ENCODE measurements at places on chromosomes 1 and 21.
A peak's percentile ranks its signal among the peaks of the same experiment; 100 is the strongest.

GRCh38 chr1:195744256-195744655 is 864.0 kb downstream of the KCNT2 start:
- DNase-seq, result no peak

DNA sequence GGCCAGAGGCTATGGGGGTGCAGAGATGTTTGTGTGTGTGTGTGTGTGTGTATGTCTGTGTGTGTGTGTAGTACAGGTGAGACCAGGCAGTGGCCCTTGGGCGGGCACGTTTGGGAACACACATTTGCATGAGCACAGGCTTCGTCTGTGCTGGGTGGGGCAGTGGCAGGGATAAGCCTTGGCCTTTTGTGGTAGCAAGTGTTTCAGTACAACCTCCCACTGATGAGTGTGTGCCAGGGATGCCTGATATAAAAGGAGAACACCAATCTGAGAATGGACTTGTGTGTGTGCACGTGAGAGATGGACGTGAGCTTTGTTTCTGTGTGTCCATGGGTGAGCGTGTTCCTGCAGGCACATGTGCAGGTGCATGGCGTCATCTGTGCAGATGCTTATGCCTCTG is 3.0 kb downstream of the NTRK1 start:
- DNase-seq, result no peak

- DNase-seq, result no peak
These were observed 393.3 kb downstream of the PTBP2 start for GRCh38 chr1:97114842-97115241.

DNA sequence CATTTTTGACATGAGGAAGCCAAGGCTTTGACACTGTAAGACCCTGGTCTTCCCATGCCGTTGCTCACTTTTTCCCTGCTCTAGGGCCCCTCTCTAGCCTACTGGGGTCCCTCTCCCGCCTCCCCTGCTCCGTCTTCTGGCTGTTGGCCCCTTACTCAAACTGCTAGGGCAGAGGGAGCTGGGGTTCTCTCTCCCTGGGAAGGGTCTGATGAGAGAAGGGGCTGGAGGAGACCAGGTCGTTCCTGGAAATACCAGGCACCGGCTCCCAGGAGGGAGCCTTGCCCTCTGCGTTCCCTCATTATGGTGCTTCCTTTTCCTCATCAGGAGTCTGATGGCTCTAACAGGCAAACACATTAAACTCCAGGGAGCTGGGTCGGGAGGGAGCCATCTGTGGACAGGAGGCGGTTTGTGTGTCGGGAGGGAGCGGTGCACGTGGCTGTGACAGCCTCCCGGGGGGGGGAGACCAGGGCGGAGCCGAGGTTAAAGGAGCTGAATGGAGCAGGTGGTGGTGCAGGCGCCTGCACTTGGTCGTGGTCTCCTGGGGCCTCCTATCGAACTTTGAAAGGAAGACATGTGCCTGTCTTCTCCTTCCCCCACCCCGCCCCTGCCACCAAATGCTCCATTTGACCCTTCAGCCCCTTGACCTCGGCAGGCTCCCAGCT is 35.4 kb upstream of the LHX4 start:
- DNase-seq, result peak; percentile 43

DNA sequence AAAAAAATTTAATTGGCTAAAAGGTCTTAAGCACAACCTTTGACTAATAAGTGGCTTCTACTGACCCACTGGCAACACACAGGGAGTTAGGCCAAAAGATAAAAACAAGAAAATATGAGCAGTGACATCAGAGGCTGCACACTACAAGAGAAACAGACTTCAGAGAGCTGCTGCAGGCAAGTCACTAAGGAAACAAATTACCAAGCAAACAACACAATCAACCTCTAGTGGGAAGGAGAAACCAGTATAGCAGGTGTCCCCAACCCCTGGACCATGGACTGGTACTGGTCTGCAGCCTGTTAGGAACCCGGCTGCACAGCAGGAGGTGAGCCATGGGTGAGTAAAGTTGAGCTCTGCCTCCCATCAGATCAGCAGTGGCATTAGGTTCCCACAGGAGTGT is 20.8 kb upstream of the ENSA start:
- no peak for DNase-seq

GRCh38 chr21:41685511-41686149 is 81.2 kb downstream of the RIPK4 start:
- DNase-seq, result no peak

- no peak for DNase-seq
These were observed 14.8 kb downstream of the LRRC41 start for GRCh38 chr1:46288485-46289133.

All from retina (tissue), 1 donor.